SW480 (cell line): ENCODE measurements at places on chromosomes 3 and 15.

DNA sequence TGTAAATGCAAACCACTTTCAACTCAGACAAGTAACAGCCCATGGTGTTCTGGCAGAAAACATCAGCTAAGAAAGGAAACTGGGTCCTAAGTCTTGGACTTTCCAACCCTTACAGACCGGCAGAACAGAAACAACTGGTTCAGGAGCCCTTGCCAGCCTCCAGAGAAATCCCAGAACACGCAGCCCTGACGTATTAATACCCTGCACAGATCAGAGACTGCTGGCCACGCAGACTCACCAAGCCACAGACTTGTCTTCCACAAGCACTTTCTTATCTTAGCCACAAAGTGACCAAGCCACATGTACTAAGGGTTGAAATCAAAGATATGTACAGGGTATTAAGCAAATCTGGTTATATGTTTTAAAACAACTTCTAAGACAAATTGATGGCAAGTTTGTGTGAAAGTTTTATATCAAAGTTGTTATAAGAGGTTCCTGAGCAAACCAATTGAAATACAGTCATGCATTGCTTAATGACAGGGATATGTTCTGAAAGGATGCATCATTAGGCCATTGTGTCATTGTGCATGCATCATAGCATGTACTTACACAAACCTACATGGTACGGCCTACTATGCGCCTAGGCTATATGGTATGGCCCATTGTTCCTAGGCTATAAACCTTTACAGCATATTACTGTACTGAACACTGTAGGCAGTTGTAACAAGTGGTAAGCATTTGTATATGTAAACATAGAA, 36.8 kb downstream of the BTD start:
- DNase-seq = no peak

GRCh38 chr3:127035677-127036076, 52.8 kb downstream of the PLXNA1 start:
- DNase-seq = no peak

DNA sequence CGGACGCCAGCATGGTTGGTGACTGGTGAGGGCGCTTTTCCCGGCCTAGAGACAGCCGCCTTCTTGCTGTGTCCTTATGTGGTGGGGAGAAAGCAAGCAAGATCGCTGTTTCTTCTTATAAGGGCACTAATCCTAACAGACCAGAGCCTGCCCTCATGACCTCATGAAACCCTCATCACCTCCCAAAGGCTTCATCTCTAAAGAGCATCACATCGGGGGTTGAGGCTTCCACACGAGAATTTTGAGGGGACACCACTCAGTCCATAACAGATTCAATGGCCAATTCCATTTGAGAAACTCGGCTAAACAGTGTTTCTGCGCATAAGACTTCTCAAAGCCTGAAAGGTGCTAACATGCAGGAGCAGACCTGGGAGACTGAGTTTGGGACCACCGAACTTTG, 54.0 kb downstream of the VGLL4 start:
- no peak for DNase-seq

- DNase-seq = no peak
Observed at GRCh38 chr3:99869621-99870020, 52.0 kb downstream of the CMSS1 start.

GRCh38 chr3:177554895-177555759, 357.8 kb upstream of the TBL1XR1 start:
- no peak for DNase-seq

DNA sequence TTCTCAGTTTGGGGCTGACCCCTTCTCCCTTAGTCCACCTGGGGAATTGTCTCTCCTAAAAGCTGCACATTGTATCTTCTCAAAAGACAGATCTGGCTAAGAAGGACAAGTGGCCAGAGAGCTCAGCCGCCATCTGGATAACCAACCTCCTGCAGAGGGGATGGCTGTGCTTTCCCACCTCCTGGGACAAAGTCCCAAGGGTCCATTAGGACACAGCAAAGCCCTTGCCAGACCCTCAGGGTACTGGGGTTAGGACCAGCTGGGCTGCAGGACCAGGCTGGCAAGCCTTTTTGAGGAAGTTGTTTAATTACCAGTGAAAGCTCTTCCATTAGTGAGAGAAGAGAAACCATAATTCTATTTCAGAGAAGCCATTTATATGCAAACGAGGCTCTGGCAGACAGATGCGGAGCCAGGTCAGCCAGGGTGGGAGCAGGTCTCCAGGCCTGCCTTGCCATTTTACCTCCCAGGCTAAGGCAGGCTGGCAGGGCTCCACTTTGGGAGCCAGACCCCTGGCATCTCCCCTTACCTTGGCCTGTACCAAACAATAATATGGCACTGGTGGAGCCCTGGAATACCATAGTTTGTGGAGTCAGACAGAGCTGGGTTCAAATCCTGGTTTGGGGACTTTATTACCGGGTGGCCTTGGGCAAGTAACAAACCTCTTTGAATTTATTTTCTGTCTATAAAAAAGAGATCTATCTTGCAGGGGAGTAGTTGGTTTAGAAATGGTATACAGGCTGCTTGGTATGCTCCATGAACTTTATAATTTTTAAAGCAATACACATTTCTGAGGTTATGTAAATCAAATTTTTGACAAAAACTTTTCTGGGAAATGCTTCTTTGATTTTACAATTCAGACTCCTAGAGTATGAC, 17.9 kb downstream of the SHF start:
- DNase-seq = no peak

- no peak for DNase-seq
Observed at GRCh38 chr15:79090487-79091203, at the start of gene RASGRF1. Gene RASGRF1, minus strand, starts transcription at chr15:79090780. Its CDS starts 282 bp downstream, at chr15:79090498.

DNA sequence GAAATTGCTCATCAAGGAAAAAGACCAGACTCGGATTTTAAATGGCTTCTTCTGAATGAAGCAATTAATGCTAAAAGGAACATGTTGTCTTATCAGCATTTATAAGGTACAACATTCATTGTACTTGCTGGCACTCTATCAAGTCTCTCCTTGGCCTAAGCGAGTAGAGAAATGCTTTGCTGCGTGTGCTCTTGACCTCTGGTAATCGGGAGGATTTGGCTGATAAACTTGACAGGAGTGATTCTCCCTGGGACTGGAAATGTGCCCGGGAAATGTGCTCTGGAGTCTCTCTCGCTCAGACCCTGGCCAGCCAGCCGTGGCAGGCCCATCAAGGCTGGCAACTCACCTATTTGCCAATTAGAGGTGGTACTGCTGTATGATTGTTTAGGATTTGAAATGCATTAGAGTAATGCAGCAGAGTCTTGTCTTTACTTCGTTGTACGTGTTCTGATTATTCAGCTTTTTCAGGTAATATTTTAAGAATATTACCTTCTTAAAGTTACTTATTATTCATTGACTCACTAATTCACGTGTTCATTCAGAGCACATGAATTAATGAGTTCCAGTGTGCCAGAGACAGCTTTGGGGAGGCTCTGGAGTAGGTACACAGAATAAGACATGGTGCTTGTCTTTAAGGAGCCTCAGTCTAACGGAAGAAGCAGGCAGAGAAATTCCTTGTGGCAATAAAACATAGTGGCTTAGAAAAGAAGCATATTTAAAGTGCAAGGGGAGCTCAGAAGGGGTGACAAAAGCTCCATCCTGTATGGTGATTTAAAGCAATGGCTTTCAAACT, 48.0 kb upstream of the TPRG1 start:
- DNase-seq = no peak

DNA sequence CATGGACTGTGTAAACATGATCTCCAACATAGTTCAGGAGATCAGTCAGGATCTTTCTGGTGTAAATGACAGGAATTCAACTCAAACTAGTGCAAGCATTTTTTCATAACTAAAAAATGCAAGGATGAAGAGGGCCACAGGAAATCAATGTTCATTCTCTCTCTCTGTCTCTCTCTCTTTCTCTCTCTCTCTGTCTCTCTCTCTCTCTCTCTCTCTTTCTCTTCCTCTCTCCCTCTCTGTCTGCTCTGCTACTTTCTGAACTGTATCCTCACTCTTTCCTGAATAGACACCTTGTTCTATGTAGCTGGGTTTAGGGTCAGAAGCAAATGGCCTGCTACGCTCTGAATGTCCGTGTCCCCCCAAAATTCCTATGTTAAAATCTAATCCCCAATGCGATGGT, 240.9 kb upstream of the UBE2E2 start:
- no peak for DNase-seq

- DNase-seq = peak; percentile 25
Observed at GRCh38 chr3:104596551-104596950, 770.2 kb upstream of the ALCAM start.

DNA sequence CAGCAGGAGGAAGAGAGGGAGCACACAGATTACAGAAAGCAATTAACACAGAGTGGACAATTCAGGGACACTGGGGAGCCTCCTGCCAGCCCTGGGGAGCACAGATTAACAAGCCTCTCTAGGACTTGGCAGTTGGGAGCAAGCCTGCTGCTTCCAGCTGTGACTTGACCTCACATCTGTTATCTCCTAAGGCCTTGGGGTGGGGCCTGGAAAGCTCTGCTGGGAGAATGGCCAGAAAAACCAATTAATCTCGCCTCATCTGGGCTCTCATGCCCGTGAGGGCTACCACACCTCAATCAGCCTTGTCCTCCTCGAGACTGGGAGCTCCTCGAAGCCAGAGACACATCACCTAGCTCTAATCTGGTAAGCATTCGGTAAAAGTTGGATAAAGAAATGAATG, 39.1 kb downstream of the SEMA5B start:
- no peak for DNase-seq

DNA sequence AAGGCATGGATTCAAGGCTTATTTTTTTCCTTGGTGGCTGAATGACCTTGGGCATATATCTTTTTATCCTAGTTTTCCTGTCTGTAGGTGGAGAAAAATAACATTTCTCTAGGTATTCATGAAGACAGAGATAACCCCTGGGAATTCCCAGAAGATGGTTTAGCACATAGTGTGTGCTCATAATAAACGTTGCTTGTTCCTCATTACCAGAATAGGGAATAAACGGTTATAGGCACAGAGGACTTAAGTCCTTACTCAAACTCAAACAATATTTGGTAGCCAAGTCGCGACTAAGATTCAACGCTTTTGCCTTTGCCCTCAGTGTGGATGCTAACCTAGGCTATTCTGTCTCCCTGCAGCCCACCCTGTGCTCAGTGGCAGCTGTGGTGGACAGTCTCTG, 51.6 kb upstream of the MITF start:
- DNase-seq = no peak

DNA sequence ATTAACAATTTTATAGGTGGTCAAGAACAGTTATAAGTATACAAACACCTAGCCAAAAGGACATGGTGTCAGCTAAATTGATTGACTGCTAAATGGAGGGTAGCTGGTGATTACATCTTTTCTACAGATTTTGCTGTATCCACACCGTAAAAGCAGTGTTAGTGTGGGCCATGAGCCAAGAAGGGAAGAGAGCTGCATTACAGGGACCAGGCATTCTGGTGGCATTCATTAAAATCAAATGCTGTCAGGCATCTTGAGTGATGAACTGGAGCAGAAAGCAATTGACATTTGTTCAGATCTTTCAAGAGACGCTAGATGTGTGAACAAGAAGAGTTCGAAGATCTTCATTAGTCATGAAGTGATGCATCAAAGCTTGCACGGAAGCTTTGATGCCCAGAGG, 177.9 kb downstream of the ARPP21 start:
- no peak for DNase-seq

GRCh38 chr3:191369616-191370010, 39.3 kb upstream of the UTS2B start:
- DNase-seq = no peak

DNA sequence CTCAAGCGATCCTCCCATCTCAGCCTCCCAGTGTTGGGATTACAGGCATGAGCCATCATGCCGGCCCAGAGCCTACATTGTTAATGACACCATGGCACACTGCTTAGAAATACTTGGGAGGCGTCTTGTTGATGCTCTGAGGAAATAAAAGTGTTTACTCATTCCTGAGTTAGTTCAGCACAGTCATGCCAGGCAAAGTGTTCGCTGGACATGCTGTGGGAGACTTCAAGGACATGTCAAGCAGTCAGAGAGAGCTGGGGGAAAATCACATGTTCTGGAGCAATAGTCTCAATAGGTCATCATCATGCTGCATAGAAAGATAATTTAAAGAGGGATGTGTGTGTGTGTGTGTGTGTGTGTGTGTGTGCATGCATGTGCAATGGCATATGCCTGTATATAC, 37.5 kb downstream of the TTC23 start:
- no peak for DNase-seq

GRCh38 chr3:188062216-188062615, 91.7 kb upstream of the LPP start:
- no peak for DNase-seq

DNA sequence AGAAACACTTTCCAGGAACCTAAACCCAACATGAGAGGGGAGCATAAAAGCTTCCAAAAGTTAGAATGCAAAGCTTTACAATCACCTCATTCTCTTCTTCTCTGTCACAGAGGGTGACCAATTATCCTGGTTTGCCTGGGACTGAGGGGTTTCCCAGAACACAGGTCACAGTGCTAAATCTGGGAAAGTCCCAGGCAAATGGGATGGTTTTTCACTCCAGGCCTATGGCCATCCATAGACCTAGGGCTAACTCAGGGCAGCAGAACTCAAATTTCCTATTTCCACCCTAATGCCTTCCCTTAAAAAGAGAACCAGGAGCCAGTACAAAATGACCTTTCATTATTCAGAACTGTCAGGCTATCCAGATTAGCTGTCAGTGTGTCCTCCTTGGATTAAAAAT, 77.0 kb downstream of the TM4SF4 start:
- no peak for DNase-seq

GRCh38 chr15:94298364-94298763, 67.0 kb downstream of the MCTP2 start:
- DNase-seq = no peak

GRCh38 chr15:86284635-86285034, 205.0 kb downstream of the AGBL1 start:
- no peak for DNase-seq

GRCh38 chr3:191492601-191493000, 31.6 kb downstream of the PYDC2 start:
- no peak for DNase-seq

GRCh38 chr3:76370749-76371520, 585.6 kb upstream of the ZNF717 start:
- no peak for DNase-seq

GRCh38 chr3:122000936-122001605, 21.0 kb downstream of the ILDR1 start:
- no peak for DNase-seq

DNA sequence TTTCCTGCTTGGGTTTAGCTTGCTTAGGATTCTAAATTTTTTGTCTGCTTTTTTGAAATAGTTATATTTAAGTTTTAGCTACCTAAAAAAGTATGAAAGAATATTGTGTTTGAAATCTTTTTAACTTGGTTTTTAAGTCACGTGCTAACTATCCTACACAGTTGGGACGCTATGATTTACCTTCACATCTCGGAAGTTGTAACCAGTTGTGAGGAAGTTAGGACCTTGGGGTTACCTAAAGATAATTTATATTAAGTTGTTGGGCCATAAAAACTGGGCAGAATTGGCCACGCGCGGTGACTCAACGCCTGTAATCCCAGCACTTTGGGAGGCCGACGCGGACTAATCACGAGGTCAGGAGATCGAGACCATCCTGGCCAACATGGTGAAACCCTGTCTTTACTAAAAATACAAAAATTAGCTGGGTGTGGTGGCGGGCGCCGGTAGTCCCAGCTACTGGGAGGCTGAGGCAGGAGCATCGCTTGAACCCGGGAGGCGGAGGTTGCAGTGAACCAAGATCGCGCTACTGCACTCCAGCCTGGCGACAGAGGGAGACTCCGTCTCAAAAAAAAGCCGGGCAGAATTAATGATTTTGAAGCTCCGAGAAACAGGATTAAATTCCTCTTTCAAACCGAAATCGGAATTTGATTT, 1.0 kb downstream of the ZFAND6 start:
- peak; percentile 69 for DNase-seq

GRCh38 chr3:20130106-20130505, 55.9 kb downstream of the SGO1 start:
- no peak for DNase-seq
